ENCODE measurements at places on chromosomes 7 and 10.
A peak's percentile ranks its signal among the peaks of the same experiment; 100 is the strongest.

- no peak for DNase-seq
Measured at GRCh38 chr10:71077143-71077581, 135.2 kb upstream of the UNC5B start.

DNA sequence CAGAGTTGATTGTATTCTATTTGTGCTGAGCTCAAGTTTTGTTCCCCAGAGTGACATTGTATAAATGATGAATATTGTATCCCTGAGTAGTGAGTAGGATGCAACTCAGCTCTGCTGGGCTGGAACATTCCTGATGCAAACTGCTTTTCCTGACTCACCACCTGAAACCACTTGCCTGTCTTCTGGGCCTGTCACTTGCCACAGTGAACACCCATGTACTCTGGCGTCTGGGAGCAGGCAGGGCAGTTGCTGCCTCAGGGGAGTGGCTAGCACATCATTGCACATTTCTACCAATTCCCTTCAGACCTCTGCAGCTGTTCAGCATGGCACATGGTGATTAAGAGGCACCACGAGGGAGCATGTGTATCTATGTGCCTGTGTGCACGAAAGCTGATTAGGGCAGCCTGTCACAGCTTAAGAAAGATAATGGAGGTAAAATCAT lies 157.3 kb downstream of the SND1 start:
- DNase-seq, result peak; percentile 7

GRCh38 chr7:46291601-46292150 lies 370.6 kb upstream of the IGFBP3 start:
- DNase-seq, result no peak

DNA sequence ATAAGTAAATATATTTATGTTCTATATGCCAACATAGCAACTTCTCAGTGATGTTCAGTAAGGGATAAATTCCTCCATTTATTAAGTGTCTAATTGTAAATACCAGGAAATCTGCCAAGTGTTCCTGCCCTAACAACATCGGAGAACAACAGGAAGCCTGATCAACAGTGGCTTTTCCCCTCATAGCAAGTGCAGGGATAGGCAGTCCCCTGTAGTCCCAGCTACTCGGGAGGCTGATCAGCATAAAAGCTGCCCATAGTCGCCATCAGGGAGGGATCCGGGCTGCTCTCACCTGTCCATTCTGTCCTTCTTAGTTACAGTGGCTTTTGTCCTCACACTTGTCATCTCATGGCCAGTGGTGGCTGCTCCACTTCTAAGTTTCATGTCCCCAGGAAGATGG lies 141.3 kb downstream of the IDE start:
- no peak for DNase-seq

GRCh38 chr7:85376589-85376988 lies 189.7 kb upstream of the SEMA3D start:
- DNase-seq, result no peak

- no peak for DNase-seq
Measured at GRCh38 chr10:101097881-101098280, 33.2 kb upstream of the TLX1 start.

- no peak for DNase-seq
Measured at GRCh38 chr7:64562256-64562625, 630 bp downstream of the ZNF680 start.

GRCh38 chr7:22348379-22348778 lies 8.6 kb downstream of the RAPGEF5 start:
- no peak for DNase-seq

DNA sequence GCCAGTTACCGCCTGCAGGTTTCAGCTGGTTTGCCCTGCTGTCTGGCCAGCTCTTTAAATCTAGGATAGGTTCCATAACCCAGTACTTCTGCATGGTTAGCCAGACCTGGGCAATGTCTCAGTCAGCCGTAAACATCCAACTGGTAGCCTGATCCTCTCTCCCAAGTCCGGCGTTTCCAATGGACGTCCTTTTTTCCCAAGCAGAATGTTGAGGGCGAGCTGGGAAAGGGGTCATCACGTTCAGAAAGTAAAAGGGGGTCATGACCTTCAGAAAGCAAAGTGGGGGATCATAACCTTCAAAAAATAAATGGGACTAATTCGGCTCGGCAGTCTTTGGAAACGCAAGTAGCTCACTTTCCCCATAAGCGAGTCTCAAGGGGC lies 430 bp downstream of the PON3 start:
- DNase-seq, result no peak

- no peak for DNase-seq
Measured at GRCh38 chr10:36606234-36606839, 519.1 kb upstream of the ANKRD30A start.

DNA sequence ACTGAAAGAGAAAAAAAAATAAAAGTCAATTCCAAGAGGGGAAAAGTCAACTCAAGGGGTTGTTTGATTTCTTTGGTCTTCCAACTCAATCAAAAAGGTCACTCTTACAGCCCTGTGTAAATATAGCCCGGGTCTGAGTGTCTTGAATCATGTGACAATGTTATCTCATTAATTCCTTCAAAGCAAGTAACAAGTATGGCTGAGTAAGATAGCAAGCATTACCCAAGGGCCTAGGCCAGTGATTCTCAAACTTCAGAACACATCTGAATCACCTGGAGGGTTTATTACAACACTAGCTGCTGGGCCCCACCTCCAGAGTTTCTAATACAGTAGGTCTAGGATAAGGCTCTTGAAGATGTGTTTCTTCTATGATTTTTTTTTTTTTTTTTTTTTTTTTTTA lies 125.0 kb downstream of the PRLHR start:
- DNase-seq, result no peak

DNA sequence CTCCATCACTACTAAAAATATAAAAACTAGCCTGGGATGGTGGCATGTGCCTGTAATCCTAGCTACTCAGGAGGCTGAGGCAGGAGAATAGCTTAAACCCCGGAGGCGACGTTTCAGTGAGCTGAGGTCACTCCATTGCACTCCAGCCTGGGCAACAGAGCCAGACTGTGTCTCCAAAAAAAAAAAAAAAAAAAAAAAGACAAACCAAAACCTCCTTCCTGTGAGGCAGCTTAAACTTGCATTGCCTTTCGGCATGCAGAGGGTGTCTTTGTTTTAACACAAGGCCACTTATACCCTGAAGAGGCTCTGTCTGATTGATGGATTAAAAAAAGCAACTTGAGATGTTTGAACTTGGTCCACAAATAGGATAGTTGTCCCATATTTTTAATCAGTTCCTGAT lies 128.4 kb upstream of the RSU1 start:
- DNase-seq, result no peak

GRCh38 chr10:89351780-89352597 lies 24.2 kb downstream of the IFIT3 start:
- DNase-seq, result no peak

DNA sequence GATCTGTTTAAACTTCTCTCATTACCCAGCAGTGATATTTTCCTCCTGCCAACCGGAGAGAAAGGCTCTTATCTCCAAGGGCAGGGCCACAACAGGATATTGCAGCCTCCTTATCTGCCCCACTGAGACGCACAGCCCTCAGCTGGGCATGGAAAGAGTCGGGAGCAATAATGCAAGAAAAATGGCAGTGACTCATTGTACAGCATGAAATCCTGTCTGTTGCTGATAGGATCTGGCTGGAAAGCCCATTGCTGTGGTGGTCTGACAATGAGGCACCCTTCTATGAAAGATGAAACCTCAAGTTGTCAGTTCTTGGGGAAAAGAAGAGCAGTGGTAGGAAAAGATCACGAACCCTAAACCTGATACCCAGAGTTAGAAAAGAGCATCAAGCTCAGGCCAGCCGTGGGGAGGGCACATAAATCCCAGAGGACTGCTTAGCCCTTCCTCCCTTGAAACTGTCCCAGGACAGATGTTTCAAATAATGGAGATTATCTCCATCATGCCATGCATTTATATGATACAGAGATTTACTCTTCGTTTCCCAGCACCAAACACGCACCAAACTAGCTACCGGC lies 47.0 kb upstream of the FIGNL1 start:
- no peak for DNase-seq

- no peak for DNase-seq
Measured at GRCh38 chr10:81127931-81128330, 590.2 kb downstream of the SH2D4B start.
